ENCODE measurements at places on chromosomes 7 and 10.

GRCh38 chr7:69162326-69162725, 435.9 kb upstream of the AUTS2 start:
- no peak for DNase-seq

- DNase-seq = peak; percentile 51
Measured at GRCh38 chr10:22988581-22989360, 60.9 kb downstream of the ARMC3 start.

GRCh38 chr10:68239596-68240150, 7.8 kb upstream of the ATOH7 start:
- no peak for DNase-seq

DNA sequence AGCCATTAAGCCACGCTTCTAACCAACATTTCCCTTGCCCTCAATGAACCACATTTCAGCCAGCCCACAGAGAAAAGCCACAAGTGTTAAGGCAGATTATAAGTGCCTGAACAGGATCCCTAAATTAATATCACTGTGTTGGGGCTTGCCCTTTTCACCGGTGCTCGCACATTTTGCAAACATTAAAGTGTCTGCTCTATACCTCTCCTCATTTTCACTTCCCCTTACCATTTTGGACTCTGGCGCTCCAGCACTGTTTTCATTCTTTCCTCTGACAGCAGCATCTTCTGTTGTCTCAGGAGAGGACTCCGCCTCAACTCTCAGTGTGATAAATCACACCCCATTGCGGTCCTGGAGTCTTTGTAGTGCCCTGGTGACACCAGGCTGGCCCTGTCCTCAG, 274.2 kb downstream of the BAMBI start:
- DNase-seq = no peak

GRCh38 chr7:92076509-92076908, 57.8 kb downstream of the CYP51A1 start:
- no peak for DNase-seq

DNA sequence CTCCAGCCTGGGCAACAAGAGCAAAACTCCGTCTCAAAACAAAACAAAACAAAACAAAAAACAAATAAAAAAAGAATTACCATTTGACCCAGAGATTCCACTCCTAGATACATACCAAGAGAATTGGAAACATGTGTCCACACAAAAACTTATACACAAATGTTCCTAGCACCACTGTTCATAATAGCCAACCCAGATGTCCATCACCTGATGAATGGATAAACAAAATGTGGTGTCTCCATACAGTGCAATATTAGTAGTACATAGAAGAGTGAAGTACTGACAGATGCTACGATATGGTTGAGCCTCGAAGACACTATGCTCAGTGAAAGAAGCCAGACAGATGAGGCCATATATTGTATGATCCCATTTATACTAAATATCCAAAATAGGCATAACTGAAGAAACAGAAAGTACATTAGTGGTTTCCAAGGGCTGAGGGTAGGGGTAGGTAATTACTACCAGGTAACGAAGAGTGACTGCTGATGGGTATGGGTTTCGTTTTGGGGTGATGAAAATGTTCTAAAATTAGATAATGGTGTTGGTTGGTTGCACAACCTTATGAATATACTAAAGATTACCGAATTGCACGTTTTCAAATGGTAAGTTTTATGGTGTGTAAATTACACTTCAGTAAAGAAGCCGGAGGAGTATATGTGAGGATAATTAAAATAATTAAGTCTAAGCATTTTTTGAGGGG, 20.0 kb downstream of the MYO1G start:
- no peak for DNase-seq

DNA sequence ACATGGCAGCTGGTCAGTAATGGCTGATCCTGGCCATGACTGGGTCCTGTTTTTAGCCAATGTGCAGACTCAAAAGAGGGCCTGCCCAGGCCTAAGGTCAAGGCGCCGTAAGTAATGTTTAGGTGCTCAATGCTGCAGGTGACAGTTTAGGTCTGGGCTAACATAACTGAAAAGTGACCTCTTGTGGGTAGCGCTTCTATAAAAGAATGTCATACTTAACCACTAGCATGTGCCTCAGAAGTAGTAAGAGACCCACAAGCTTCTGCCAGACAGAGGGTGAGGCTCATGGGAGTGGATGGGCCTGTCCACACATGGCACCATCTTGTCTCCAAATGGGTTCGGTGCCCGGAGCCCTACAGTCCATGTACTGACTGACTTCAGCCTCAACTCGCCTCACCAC, 90.5 kb upstream of the GSDME start:
- no peak for DNase-seq
